ENCODE measurements at places on chromosomes 1 and 21. TPM values are rescaled to one million over a fixed set of nuclear protein-coding genes. Genes with fewer than 3 reads are reported as not detected.
A peak's percentile ranks its signal among the peaks of the same experiment; 100 is the strongest.

Gene CACHD1
- 1.2 TPM for total RNA-seq

Gene BCAN
- not detected for total RNA-seq

- DNase-seq, result peak; percentile 87
Observed at GRCh38 chr1:145708063-145708462, 895 bp upstream of the PDZK1 start.

Gene KMO
- 1.3 TPM for total RNA-seq

All from RPMI7951 (cell line).